ENCODE measurements at places on chromosomes 16 and 17. TPM values are rescaled to one million over a fixed set of nuclear protein-coding genes. Genes with fewer than 3 reads are reported as not detected.

- no peak for DNase-seq
These were observed 950 bp upstream of the MYO1C start for GRCh38 chr17:1493291-1493980.

GRCh38 chr17:80416260-80416939 is 1.4 kb downstream of the ENDOV start:
- no peak for DNase-seq

DNA sequence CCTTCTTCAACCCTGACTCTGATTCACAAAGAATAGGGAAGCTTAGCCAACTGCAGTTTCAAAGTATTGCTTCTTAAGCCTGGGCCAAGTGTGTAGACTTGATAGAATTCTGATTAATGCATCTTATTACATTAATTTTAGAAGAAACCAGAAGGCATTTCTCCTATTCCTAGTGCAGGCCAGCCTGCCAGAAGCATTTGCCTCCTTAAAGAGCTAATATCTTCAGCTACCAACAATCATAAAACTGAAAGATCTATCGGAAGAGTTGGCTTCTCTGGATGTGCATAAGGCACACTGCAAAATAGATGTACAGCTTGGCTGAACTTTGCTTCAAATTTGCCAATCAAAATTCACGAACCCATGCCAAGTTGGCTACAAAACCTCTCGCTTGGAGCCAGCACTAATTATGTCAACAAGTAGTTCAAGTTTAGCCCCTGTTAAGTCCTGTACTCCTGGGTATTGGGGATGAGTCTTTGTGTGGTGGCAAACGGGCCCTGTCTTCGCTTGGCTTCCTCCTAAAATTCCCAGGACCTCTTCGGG is 717.8 kb downstream of the WWOX start:
- DNase-seq, result no peak

- no peak for DNase-seq
These were observed 64.5 kb downstream of the SRCIN1 start for GRCh38 chr17:38541281-38541680.

DNA sequence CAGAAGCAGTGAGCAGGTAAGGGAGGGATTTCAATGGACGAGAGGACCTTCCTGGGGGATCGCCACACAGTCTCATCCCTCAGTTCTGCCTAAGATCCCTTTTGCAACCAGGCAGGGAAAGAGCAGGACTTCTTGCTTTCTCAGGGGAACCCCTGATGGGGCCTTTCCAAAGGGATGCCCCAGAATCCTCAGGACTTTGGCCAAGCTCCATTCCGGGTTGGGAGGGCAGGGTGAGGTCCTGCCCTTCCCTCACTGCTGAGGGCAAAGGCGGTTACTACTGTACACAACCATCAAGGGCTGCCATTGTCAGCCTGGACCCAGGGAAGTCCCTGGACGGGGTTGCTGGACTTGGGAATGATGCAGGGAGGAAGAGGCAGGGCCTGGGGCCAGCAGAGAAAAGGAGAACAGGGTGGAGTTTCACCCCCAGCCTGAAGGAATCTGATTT is 9.7 kb downstream of the PRR29 start:
- DNase-seq, result no peak

GRCh38 chr16:970766-971581 is at the start of gene LMF1:
TSS of gene LMF1 (minus strand) at chr16:970984. CDS start at chr16:970980, 4 bp downstream.
- peak; percentile 71 for DNase-seq

The TNFSF12 gene
- polyA plus RNA-seq, result 27.1 TPM

The FXR2 gene
- polyA plus RNA-seq, result 29.4 TPM

Measured in AG04450 (cell line).